ENCODE measurements at places on chromosomes 4 and X.

- no peak for DNase-seq
Observed at GRCh38 chr4:3423952-3424351, 17.8 kb upstream of the HGFAC start.

- DNase-seq, result no peak
Observed at GRCh38 chr4:83617371-83618035, 81.6 kb downstream of the GPAT3 start.

DNA sequence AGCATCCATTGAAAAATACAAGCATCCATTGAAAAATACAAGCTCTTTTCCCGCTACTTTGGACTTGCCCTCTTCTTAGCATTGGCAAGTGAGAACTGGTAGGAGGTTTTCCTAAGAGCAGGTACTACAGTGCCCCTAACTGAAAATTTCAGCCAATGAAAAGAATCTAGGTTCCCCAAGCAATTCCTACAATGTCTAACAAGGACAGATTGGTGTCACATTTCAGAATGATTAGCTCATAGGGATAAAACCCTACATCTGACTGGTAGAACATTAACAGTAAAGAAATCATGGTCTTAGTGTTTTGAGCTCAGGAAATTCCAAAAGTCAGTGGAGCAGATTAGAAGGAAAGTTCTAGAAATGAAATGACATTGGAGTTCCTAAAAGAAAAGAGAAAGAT lies 68.6 kb upstream of the QRFPR start:
- DNase-seq, result no peak

GRCh38 chr4:55107054-55107453 lies 18.3 kb downstream of the KDR start:
- no peak for DNase-seq

DNA sequence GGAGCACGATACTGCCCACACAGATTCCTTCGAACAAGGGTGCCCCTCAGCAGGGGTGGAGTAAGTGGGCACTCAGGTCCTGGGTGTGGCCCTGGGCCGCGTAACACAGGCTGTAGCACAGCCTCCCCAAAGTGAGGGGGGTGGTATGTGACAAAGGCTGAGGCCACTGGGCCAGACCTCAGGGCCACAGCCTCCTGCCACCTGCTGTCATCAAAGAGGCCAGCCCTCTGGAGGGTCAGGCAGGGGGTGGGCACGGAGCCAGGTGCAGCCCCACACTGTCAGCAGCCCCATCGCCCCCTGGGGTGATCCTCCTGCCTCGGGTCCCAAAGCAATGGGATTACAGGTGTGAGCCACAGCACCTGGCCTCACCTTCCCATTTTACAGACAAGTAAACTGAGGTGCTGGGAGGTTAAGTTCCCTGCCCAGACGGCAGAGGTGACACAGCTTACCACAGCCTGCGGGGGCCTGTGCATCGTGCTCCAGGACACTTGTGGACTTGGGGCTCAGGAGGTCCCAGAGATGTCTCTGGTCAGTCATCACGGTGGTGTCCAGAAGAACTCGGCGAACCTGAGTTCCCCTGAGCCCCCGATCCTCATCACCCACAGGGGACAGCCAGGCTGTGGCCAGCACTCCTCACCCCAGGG lies 27.5 kb upstream of the MXD4 start:
- DNase-seq, result no peak

Data from amniotic stem cell (primary cell).